Neuronal stem cell (in vitro differentiated cells): ENCODE measurements at places on chromosomes 2 and 18.

DNA sequence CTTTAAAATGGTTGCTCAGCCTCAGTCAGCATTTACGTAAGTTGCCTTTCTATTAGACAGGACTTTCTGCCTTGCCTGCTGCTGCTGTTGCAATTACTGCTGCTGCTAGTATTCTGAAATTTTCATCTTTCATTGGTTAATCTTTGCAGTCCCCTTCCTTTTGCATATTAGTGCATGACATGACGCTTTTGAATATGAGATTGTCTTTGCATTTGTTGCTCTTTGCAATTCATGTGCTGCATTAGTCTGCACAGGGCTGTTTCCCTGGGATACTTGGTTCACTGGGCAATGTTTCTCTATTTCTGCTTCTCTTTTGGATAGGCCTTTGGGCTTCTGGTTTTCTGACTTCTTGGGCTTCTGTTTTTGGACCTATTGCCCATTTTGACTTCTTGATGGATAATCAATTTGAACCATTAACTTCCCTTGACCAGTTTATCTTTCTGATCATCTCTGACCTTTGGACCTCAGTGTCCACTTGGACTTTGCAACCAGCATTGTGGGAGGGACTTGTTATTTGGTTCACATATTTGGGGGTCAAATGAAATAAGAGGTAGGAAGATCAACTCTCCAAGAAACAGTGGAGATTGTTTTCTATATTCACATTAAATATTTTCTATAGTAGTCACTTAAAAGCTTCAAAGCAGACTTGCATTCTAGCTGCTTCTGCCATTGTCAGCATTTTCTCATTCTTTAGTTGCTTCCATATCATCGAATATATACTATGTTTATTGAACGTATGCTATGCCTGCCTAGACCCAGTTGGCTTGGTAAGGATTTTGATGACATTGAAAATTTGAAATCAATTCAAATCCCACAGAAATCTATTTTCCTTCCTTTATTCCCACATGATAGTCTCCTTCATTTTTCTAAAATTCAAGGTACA is 12.5 kb upstream of the BUB1 start:
- no peak overlapping the region for H3K27ac ChIP-seq
- no peaks in the 10 kb centered on the region for H3K27me3 ChIP-seq
- no peak overlapping the region for H3K4me3 ChIP-seq
- peaks cover 2% of the 10 kb centered on the region for H3K4me1 ChIP-seq

DNA sequence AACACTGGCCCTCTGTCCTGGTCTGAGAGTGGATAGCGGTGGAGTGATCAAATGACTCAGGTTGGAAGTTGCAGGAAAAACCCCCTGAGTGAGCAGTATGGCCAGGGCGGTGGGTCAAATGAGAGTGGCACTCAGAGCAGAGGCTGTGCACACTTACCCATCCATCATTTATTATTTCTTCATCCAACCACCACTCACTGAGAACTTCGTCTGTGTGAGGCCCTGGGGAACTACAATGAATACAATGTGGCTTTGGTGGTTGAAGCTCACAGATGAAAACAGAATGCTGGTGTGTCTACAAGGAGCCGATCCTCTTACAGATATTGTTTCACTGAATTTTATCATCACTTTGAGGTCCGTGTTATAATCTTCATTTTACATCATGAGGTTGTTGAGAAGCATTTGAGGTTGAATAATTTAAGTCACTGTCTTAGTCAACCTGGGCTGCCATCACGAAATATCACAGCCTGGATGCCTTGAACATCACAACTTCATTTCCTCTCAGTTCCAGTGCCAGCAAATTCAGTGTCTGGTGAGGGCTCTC is 73.4 kb upstream of the ID2 start:
- H3K4me1 ChIP-seq = no peaks in the 10 kb centered on the region
- DNase-seq = no peak
- no peaks in the 10 kb centered on the region for H3K36me3 ChIP-seq
- H3K27ac ChIP-seq = no peak overlapping the region

DNA sequence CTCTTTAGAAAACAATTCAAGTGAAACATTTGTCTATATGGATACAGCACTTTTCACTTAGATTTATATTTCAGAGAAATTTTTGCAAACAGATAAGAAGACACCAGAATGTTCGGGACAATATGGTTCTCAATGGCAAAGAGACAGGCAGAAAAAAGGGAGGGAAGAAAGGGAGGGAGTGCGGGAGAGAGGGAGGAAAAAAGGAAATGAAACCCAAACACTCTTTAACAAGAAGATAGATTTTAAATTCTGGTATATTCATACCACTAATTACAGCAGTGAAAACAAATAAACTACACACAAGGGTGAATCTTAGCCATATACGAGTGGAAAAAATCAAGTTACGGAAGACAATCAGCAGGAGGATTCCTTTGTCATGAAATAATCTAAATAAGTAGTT is 3.0 kb downstream of the PASK start:
- peaks cover 2% of the 10 kb centered on the region for H3K36me3 ChIP-seq
- peaks cover 15% of the 10 kb centered on the region for H3K4me1 ChIP-seq
- DNase-seq = no peak
- no peak overlapping the region for H3K4me3 ChIP-seq
- no peak overlapping the region for H3K27ac ChIP-seq
- no peaks in the 10 kb centered on the region for H3K27me3 ChIP-seq

GRCh38 chr2:37569986-37570679 is 101.3 kb downstream of the CDC42EP3 start:
- peaks cover 12% of the 10 kb centered on the region for H3K4me1 ChIP-seq
- H3K27ac ChIP-seq = no peak overlapping the region

- no peaks in the 10 kb centered on the region for H3K27me3 ChIP-seq
- peak overlapping the region; percentile 12 for H3K4me3 ChIP-seq
- H3K36me3 ChIP-seq = no peaks in the 10 kb centered on the region
Measured at GRCh38 chr2:20065885-20066602, 14.6 kb upstream of the LAPTM4A start.

- no peak for DNase-seq
- no peaks in the 10 kb centered on the region for H3K4me1 ChIP-seq
- H3K27me3 ChIP-seq = no peaks in the 10 kb centered on the region
- H3K27ac ChIP-seq = no peak overlapping the region
Measured at GRCh38 chr2:46362667-46363012, 65.4 kb downstream of the EPAS1 start.
